BJ (cell line): ENCODE measurements at places on chromosomes 16 and 17.

- DNase-seq: no peak
These were observed 333.6 kb downstream of the C16orf95 start for GRCh38 chr16:86983621-86984020.

DNA sequence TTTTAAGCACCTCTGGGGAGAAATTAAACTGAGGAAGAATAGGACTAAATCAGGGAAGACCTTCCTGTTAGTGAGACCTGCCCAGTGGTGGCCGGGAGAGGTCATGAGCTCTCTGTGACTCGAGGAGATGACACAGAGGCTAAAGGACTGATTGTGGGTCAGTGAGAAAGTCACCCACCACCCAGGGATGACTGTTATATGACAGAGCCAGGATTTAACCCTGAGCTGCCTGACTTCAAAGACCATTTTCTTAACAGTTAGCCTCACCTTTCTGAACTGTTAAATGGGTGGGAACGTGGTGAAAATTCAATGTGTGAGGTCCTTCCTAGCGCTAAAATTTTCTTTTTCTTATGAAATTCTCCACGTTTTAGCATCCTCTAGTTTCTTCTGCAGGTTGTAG is 72.5 kb downstream of the WSB1 start:
- DNase-seq: no peak

- DNase-seq: no peak
These were observed 539 bp downstream of the LRRC45 start for GRCh38 chr17:82023447-82024241.

- no peak for DNase-seq
These were observed 5.7 kb downstream of the CACNG1 start for GRCh38 chr17:67050066-67050465.

DNA sequence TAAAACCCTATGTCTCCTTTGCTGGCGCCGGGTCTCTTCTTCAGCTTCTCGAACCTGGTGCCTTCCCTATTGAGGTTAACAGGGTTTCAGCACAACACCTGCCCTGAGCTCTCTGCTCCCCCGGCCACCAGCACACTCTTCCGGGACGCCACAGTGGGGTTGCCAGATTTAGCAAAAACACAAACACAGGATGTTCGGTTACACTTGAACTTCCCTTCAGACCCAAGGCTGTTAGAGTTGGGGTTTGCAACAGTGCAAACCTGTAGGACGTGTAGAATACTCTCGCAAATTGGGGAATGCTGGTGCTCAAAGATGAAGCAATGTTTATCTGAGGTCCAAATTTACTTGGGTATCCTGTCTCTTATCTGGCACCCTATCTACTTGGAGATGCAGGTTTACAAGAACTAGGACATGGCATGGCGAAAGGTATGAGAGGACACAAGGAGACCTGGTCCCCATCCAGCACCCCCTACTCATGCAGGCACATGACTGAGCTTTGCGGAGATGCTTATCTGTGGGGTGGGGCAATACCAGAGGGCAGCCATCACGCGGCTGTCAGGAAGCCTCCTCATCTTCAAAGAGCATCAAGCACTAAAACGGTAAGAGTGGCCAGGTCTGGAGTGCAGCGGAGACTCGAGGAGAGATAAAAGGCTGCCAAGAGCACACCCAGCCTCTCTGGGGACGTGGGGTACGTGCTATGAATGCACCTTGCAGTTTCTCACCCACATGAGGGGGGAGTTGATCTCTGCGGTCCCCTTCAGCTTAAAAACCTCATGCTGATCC is 52.8 kb downstream of the SDK2 start:
- no peak for DNase-seq
